ENCODE measurements at places on chromosomes 2 and 18.

DNA sequence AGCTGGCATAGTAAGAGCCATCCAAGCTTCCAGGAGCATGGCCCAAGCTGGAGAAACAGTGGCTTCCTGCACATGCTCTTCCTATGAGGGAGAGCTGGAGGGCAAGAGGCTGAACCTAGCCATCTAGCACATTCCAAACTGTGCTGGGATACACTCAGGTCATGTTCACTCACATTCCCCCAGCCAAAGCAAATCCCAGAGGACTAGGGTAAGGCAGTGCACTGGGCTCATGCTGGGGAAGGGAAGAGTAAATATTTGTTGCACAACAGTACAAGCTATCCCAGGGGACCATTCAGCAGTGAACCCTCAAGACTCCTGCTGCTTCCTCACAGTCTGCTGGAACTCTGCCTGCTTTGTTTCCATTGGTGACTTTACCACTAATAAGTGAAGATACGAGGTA lies 20.7 kb upstream of the GYPC start:
- DNase-seq, result no peak

GRCh38 chr2:73920577-73921545 lies 5.8 kb upstream of the DGUOK start:
- peak; percentile 49 for DNase-seq

DNA sequence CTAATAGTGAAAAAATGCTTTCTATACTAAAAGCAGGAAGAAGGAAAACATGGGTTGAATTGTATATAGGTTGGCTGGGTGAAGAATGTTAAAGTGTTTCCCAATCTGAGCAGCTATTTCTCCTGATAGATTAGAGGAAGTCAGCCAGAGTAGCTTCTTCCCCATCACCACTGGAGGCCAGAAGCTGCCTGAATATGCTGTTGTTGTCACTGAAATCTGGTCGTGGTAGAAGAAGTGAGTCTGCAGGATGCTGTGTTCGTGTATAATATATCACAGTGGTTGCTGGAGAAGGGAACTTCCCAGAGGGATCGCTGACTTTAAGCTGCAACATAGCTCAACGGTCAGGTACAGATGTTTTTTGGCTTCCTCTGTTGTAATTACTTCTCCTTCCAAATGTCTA lies 247.5 kb upstream of the LRATD1 start:
- no peak for DNase-seq

- DNase-seq, result peak; percentile 32
These were observed 31.4 kb upstream of the TMEM177 start for GRCh38 chr2:119647440-119648169.

DNA sequence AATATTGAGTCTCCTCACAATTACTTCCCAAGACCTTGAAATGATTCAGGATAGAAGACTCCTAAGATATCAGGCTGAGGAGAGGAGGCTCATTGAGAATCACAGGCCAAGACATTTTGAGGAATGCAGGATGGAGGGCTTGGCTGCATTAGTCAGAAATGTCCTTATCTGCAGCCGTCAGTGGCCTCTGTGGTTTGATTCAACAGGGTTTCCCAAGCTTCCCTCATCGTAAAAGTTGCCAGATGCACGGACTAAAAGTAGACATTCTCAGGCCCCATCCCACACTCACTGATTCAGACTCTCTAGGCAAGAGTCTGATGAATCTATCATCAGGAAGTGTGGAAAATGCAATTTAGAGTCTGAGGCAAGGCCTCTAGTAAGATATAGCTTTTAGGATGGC lies 34.0 kb upstream of the TMEM178A start:
- DNase-seq, result peak; percentile 62

DNA sequence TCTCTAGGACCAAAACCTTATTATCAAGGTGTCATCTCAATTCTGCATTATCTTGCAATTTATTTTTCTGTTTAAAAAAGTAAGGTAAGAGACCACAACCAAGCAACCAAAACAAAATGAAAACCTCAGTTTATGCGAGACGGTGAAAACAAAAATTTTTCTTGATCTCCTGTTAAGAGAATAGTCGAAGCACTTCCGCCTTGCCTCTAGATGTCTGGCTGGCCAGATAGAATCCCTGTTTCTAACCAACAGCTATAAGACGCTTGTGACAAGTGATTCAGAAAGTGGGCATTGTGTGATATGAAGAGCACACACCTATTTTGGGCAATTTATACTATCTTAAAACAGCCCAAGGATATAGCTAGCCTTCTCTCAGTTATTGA lies 51.2 kb downstream of the MGAT5 start:
- DNase-seq, result no peak

DNA sequence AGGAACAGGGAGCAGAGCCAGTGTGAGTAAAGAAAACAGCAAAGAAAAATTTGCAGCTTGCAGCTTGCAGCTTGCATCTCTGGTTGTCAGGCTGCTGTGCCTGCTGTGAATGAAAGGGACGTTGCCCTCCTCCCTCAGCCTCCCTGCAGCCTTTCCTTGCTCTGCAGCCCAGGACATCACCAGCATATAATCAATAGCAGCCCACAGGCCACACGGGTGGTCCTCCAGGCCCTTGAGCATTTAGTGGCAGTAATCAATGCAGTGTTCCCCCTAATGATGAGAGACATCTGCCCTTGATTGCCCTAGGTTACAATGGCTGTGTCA lies 122.2 kb upstream of the TACR1 start:
- DNase-seq, result no peak

DNA sequence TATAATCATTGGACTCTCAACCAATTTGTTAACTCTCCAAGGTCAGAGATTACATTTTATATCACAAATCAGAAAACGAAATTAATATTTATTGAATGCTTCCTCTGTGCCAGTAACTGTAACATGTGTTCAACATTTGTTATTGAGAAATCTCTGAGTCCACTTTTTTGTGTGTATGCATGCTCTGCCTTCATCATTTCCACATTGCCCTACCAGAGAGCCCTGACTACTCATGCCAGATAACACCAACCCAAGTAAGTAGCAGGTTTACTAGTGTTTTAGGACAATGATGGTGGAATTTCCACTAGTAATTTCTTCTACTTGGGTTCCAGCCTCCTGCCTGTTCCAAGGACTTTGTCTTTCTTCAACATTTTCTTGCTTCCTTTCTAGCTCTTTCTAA lies 14.2 kb upstream of the FAP start:
- peak; percentile 43 for DNase-seq

DNA sequence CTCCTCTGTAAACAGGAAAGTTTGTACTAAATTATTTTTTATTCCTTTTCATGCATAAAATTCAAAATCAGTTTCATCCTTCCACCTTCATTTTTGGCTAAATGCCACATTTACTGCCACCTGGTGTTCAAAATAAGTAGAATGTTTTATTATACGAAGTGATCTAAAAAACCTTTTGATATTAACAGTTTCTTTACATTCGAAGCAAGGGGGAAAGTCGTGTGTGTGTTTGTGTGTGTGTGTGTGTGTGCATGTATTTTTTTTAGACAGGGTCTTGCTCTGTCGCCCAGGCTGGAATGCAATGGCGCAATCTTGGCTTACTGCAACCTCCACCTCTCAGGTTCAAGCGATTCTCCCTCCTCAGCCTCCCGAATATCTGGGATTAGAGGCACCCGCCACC lies 9.0 kb upstream of the SCN9A start:
- peak; percentile 57 for DNase-seq

DNA sequence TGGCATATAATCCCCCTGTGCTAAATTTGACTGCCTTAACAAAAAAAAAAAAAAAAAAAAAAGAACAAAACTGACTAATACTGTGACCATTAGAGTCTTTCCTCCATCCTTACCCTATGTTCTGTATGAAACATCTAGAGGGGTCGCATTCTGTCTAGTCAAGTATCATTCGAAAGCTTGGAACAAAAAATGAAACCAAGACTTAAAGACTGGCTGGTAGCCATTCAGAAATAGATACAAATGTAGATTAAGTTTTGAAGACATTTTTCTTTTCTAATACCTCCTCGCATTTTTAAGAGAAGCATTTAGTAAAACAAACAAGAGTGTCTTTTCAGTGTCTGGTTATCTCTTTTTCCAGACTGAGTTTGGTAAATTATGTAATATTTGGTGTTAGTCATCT lies 66.7 kb downstream of the SPATS2L start:
- no peak for DNase-seq

- no peak for DNase-seq
These were observed 495.2 kb upstream of the MEIS1 start for GRCh38 chr2:65939687-65940086.

GRCh38 chr2:127455566-127456493 lies 37.6 kb downstream of the PROC start:
- no peak for DNase-seq

DNA sequence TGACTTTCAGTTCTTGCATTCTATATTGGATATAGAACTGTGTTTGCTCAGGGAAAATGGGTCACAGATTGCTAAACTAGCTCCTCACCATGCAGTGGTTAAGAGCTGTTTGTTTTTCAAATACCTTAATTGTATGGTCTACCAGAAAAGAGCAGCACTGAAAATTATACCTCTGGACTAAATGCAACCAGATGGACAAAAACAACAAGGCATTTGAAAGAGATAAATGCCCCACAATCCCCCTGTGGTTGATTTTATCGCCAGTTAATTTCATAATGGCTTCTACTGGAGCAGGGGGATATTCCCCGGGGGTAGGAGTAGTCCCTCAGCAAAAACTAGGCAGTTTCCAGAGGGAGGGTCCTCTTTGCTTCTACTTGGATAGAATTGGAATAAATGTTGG lies 267.9 kb upstream of the TNP1 start:
- DNase-seq, result no peak

DNA sequence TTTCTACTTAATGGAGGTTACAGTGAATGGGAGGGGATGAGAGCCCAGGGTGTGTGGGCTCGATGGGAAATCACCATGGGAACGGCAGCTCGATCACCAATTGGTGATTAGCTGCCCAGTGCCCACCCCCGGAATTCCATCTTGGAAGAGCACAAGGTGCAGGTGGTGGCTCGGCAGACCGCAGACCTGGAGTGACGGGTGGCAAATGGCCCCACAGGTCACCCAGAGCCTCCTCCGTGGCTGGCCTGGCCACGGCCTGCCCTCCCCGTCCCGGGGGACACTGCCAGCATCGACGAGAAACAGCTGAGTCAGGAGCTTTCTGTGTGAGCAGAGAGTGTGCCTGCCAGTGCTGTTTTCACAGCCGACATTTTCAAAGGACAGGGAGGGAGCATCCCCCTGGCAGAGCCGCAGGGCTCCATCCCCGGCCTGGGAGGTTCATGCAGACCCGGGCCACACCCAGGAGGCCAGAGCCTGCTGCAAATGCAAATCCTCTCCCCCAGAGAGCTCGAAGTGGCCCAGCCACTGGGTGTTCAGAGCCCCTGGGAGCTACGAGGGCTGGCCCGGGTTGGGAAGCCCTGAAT lies 176.4 kb upstream of the MYT1L start:
- DNase-seq, result no peak

DNA sequence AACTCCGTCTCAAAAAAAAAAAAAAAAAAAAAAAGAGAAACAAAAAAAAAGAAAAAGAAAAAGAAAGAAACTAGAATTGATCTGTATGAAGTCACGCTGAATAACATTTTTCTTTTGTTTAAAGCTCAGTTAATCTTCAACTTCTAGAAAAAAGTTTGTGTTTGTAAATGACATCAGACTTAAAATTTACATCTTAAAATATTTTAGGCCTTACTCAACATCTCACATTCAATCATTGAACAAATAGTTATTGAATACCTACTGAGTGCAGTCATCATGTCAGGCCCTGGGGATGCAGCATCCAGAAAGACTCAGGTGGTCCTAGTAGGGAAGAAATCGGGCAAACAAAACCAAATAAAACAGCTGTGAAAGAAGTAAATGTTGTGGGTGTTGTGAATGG lies 292.3 kb upstream of the FANCL start:
- no peak for DNase-seq

- no peak for DNase-seq
These were observed 65.9 kb downstream of the LDLRAD4 start for GRCh38 chr18:13284330-13285027.

DNA sequence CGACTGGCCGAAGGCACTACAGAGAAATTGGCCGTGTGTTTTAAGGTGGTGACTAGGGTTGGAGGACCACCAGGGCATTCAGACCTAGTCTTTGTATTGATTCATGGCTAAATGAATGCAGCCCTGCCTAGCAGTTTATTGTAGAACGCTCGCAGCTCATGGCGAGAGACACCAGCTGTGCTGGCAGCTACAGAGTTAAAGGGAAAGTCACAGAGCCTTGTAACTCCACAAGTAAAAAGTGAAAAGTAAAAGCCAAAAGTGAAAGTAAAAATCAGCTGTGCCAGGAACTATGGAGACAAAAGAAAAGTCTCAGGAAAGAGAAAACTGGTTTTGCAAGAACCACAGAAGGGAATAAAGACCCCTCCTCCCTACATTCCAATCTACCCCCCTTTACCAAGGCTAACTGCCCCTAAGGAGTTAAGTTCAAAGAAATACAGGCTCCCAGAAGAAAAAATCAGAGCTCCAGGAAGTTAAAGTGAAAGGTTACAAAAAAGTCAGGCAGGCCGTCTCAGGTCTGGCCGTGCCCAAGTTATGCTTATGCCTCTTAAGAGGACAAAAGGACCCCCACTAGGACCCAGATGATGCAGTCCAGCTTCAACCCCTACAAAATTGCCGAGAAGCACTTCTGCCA lies 46.4 kb upstream of the SELENOI start:
- peak; percentile 75 for DNase-seq

DNA sequence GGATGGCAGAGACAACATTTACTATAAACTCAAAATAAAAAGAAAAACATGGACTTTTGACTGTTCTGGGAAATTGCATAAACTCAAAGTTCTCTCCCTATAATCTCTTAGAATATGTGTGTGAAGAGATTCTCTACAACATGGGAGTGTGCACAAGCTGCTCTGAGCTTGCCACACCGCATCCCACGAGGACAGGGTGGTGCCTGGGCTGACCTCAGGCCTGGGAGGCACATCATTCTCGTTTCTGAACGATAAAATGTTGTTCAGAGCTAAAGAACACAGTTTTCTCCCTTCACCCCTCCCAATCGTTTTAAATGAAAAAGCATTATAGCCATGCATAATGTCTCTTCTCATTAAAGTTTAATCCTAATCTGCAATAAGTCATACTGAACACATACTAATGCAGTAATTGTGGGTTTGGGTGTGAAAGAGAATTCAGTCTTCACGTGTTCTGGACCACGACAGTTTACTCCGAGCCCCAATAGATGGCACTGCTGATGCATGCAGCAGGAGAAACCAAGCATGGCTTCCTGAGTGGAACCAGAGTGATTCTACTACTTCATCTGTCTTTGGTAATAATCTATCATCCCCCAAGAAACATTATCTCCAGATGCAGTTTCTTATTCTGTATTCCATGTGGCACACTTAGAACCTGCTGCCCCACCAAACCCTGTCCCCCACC lies 46.9 kb upstream of the LAMA1 start:
- no peak for DNase-seq

DNA sequence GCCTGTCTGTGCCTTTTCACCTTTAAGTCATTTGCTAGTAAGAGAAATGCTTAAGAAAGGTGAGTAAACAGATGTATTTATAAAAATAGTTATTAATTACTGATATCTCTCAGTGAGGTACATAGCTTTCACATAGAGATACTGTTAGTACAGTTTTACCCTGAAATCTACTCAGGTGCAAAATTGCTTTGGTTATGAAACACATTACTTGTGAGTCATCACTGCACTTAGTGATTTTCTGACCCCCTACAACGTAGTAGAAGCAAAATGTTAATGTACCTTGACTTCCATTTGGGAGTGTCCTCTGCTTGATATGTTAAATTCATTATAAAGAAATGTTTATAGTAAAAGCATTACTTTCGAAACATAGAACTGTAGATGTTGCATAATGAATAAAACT lies 6.5 kb downstream of the GLS start:
- no peak for DNase-seq

- DNase-seq, result peak; percentile 94
These were observed at the start of gene PLEKHM3 for GRCh38 chr2:208025037-208025813. Gene PLEKHM3, minus strand, starts transcription at chr2:208025527. Its CDS starts 23,888 bp downstream, at chr2:208001639.
